ENCODE measurements at places on chromosomes 12 and 14. TPM values are rescaled to one million over a fixed set of nuclear protein-coding genes. Genes with fewer than 3 reads are reported as not detected.

DNA sequence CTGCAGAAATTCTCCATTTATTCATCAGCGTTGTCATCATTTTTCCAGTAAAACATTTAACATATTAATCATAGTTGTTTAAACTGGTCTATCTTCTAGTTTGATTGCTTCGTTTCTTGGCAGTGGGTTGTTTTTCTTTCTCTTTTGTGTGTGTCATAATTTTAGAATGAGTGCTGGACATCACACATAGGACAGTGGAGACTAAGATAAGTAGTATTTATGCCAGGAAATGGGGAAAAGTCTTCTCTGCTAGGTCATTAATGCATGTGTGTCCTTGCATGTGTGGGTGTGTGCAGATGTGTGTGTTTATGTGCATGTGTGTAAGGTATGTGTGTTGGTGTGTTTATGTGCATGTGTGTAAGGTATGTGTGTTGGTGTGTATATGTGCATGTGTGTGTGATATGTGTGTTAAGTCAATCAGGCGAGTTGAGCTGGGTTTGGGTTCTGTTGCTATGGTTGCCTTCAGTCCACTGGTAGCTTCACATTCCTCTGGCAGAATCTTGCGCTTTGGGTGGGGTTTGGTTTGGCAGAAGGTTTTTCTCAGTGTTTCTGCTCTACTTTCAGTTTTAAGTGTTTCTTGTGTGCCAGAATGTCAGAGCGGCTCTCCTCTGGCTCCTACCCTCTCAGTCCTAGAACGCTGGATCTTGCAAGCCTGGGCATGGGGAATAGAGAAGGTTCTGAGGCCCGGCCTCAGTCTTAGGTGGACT is 7.8 kb upstream of the ADGRD1 start:
- no peak for DNase-seq

DNA sequence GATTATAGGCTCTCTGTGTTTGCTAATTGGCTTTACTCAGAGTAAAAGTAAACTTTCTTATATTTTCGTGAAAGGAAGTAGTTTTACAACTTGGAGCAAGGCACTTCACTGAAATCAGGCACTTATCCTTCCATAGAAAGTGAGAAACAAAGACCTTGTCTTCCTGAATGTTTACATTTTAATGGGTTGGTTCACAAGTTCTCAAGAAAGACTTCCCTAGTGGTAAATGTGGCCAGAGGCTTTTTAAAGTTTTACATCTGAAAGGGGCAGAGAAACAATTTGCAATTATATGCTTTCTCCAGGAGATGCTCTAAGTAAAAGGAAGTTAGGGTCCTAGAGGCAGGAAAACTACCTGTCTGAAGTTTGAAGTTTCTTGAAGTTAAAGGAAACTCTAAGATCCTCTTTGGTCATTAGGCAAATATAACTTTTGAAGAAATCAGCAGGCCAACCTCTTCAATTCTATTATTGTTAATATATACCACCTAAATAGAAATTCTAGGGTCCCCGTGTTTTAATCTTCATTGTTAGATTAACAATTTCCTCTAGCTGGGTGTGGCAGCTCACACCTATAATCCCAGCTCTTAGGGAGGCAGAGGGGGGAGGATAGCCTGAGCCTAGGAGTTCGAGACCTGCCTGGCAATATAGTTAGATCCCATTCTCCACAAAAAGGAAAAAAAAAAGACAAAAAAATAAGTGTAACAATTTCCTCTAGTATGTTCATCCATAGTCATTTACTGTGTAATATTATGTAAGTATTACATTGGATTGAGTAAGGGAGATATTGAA is 644.9 kb upstream of the FOXG1 start:
- DNase-seq, result no peak

DNA sequence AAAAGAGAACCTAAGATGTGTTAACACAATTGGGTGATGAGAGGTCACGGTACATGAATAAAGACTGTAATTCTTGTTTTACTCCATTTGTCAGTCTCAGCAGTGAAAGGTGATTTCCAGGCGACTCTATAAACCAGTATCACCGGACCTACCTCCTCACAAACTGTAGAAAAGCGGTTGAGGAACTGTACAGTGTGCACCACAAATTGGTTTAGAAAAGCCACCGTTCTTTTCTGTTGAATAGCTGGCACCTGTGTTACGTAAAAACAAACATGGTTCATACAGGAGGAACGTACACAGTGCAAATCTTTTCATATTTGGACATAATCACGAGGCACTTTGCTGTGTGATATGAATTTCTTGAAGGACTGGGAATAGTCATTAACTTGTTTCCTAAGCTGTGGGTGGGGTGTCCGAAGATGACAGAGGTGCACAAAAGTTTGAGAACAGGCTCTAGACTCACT is 663 bp downstream of the WASHC3 start:
- peak; percentile 8 for DNase-seq

The GNB3 gene
- 0.19 TPM for total RNA-seq

The OAS1 gene
- total RNA-seq, result 5.1 TPM

The PPFIA2 gene
- total RNA-seq, result 0.62 TPM

Data from A172 (cell line).